A549 (cell line): ENCODE measurements at places on chromosomes 5 and 9.

- no peak for DNase-seq
These were observed 2.1 kb downstream of the MGAT4B start for GRCh38 chr5:179804555-179804947.

GRCh38 chr9:73179589-73179988 lies 27.9 kb downstream of the ANXA1 start:
- DNase-seq, result no peak

GRCh38 chr5:38462976-38463633 lies 93.3 kb downstream of the LIFR start:
- DNase-seq, result no peak

DNA sequence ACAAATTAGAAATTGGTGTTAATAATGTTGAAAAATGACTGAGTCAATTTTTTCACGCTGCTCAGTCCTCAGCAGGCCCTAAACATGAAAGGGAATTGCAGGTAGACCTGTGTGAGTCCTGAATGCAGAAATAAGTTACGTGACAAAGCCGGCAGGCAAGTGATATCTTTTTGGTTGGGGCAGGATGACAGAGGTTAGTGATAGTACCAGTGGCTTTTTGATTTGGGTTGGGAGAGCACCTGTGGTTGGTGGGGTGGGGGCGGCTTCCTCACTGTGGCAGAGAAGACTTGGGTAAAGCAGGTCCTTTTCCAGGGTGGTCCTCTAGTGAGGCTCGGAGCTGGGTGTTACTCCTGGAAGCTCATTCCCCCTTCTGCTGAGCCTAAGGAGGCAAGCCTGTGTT lies 164.7 kb downstream of the TMEM167A start:
- no peak for DNase-seq

GRCh38 chr5:135743181-135743580 lies 91.3 kb upstream of the SLC25A48 start:
- no peak for DNase-seq

GRCh38 chr5:91142819-91143218 lies 240.3 kb downstream of the ARRDC3 start:
- no peak for DNase-seq

DNA sequence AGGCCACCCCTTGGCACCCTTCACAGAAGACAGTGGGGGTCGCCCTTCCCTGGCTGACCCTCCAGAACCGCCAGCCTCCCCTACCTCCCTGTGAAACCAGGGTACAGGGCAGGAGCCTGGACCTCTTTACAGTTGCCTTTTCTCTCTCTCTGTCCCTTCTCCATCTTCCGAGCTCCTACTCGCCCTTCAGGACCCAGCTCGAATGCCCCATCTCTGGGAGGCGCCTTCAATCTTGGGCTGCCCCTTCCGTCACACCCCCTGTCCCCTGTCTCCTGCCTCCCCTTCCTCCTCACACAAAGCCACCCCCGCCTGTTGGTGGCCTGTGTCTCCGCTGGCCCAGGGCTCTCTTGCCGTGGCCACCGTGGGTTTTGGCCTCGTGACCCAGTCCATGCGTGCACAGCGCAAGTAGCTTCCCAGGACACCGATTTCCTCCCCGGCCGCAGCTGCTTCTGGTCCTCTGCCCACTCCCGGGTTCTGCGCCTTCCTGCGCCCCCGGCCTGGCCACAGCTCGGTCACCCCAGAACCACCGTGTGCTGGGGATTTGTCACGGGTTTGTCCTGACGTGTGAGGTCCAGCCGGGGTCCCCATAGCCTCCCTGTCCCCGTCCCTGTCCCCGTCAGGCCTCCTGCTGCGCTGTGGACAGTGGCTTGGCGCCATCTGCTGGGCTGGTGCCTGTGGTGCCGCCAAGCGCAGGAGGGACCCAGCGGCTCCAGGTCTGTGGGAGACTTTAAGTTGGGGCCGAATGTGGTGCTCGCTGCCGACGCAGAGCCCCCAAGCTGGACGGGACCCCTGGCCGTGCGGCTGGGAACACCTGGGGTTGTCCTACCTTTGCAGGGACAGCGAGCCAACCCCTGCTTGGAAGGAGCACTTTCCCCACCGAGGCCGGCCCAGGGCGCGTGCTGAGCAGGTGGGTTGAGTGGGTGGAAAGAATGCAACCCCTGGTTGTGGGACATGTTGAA lies 4.0 kb upstream of the TMEM250 start:
- peak; percentile 59 for DNase-seq

DNA sequence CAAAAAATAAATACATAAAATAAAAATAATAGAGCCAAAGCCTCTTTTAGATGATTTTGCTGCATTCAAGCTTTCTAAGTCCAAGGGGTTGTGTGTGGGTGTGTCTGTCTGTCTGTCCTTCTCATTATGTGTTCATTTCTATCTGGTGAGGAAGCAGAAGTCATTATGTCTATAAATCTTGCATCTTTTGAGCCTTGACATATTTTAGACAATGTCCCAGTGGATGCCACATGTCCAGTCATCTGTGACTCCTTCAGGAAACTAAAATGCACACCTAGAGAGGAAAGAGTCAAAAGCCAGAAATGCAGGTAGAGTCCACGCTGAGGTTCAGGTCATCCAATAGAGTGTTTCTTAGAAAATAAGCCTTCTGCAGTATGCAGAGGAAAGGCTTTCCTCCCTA lies 80.9 kb downstream of the GALNT10 start:
- DNase-seq, result no peak

DNA sequence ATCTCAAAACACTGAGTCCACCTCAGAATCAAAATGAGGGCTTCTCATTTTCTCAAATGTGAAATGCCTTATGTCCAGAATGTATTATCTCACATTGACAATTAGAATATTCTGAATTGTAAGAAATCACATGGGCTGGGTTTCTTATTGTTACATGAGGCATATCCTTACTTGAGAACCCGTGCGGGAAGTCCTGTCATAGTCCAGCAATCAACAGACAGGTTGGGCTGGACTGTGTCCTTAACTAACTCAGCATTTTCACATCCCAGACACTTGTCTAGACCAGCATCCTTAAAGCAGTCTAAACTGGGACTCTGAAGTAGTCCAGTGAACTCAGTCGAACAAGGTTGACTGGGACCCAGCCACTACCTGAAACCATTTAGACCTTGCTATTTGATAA lies 267.6 kb downstream of the CETN3 start:
- no peak for DNase-seq

DNA sequence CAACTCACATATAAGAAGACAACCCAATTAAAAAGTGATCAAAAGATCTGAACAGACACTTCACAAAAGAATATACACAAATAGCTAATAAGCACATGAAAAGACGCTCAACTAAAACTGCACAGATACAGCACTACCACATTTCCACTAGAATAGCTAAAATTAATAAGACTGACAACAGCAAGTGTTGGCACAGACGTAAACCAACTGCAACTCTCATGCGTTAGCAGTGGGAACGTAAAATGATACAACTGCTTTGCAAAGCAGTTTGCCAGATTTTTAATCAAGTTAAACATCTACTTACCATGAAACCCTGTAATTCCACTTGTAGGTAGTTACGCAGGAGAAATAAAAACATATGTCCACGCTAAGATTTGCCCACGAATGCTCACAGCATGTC lies 9.0 kb downstream of the SEMA4D start:
- no peak for DNase-seq

DNA sequence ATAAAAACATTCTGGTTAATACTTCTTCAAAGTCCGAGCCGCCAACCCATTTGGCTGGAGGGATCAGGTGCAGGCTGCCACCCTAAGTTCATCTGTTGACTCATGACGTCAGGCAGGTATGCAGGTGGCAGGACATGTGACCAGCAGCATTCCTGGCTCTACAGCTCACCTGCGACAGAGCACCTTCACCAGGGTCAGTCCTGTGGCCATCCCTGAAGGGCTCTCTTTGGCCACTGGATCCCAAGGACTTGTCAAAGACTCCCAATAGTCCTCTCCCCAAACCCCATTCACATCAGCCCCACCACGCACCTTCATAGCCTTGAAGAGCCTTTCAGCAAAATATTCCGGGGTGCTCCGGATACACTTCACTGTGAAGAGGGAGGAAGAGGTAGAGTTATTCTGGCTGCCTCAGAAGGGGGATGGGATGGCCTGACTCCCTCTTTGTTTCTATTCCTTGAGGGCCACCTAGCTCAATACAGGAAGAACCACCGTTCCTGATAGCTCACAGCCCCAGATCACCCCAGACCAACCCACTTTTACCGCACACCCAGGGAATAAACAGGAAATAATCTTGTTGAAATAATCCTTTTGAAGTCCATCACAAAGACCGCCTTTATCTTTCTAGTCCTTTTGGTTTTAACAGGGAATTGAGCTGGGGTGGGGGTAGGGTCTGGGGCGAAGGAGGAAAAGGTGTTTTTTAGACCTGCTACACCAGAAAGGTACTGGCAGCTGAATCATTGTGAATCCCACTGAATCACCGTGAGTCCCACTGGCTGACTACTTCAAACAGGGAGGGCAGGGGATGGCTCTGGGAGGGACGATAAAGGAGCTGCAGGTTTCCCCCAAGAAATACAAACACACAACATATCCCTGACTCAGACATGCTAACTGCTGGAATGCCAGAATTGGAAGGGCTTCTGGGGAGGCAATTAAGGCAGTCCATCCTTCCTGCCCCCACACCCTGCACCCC lies 26.4 kb downstream of the ANXA6 start:
- no peak for DNase-seq

DNA sequence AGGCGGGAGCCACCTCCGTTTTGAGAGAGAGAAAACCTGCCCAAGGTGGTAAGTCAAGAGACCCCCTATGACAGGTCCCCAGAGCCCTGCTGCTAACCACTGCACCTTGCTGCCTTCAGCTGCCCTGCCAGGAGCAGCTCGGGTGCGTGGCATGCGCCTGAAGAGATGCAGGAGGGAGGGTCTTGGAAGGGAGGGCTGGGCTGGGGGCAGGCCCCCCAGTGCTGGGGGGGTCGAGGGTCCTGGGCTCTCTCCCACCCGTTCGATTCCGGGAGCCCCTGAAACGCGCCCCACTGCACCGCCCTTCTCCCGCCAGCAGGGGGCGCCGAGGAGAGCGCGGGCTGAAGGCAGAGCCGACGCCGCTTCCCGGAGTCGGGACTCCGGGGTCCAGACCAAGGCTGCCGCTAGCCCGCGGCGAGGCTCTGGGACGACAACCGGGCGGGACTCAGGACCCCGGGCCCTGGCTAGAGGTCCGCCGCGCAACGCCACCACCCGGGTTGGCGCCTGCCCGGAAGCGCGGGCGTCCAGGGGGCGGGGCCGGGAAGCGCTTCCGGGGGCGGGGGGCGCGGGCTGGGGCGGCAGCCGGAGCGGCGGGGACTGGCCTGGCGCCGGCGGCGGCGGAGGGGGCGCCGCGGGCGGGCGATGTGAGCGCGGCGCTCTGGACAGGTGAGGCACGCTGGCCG lies at the start of gene ZBTB34:
Gene ZBTB34 (plus strand): TSS at position 563 of the 680 bp plus-strand sequence. CDS start 18,761 bp downstream, outside the sequence.
- peak; percentile 31 for DNase-seq

DNA sequence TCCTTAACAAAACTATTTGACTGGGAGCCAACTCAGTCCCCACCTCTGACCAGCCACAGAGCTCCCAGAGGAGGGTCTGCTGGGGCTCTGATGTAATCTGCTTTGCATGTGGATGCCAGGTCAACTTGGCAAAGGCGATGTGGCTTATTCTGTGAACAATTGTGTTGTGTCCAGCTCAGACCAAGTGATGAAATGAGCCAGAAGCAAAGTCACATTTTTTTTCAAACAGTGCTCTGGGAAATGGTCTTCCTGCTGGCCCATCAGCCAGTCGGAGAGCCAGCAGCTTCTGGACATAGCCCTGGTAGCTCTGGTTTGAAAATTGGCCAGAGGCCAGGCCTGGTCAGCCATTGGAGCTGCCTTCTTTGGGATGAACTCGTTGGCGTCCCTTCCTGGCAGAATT lies 86.5 kb downstream of the ANGPTL2 start:
- no peak for DNase-seq

DNA sequence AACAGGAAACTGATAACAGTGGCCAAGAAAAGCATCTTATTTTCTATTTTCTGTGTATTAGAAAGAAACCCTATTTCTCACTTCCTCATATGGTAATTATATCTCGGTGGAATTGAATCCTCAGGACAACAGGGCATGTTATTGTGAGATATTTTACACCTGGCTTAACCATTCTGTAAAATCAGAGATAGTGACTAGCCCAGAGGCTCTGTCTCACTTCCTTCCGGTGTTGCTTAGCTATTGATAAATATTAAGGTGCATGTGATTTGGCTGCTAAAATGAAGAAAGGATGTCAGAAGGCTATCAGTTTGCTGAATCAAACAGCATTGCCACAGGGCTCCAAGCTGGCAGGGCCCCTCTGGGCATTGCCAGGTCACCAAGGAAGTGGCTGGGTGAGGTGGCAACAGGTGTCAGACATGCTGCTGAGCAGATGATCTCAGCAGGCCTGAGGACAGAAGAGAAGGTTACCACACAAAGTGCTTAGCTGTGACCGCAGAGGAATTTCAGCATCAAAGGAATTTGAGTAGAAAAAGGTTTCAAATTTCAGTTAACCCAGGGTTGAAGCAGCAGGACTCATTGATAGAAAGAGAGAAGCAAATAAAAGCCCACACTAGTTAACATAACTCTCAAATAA lies 330.7 kb downstream of the PDE4D start:
- peak; percentile 91 for DNase-seq

- DNase-seq, result no peak
These were observed 51.5 kb upstream of the IQGAP2 start for GRCh38 chr5:76351577-76351976.

GRCh38 chr9:136409557-136410455 lies 608 bp downstream of the ENTR1 start:
- DNase-seq, result peak; percentile 24

- DNase-seq, result no peak
These were observed 909 bp downstream of the SLC36A1 start for GRCh38 chr5:151448038-151448985.

DNA sequence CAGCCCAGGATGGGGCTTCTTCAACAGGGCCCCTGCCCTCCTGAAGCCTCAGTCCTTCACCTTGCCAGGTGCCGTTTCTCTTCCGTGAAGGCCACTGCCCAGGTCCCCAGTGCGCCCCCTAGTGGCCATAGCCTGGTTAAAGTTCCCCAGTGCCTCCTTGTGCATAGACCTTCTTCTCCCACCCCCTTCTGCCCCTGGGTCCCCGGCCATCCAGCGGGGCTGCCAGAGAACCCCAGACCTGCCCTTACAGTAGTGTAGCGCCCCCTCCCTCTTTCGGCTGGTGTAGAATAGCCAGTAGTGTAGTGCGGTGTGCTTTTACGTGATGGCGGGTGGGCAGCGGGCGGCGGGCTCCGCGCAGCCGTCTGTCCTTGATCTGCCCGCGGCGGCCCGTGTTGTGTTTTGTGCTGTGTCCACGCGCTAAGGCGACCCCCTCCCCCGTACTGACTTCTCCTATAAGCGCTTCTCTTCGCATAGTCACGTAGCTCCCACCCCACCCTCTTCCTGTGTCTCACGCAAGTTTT lies 23.6 kb downstream of the PCDHGC5 start:
- peak; percentile 62 for DNase-seq

GRCh38 chr5:171969288-171969880 lies 37.1 kb downstream of the FBXW11 start:
- no peak for DNase-seq

GRCh38 chr5:128538250-128539037 lies 399 bp upstream of the FBN2 start:
- DNase-seq, result peak; percentile 63

DNA sequence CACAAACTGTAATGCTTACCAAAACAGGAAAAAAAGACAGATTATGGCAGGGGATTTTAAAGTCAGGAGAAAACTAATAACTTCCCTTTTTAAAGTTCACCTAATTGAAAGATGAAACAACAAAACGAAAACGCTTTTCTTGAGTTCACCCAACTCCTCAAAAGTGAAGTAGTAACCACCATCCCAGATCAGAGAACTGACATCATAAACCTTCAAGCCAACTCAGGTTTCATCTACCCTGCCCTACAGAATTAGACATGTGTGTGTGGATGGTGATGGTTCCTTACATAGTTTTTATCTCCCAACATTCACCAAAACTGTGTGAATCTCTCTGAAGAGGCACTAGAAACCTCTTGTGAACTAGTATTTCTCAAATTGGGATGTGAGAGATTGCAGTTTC lies 195.2 kb upstream of the PTGER4 start:
- DNase-seq, result no peak
